Chondrocyte (in vitro differentiated cells): ENCODE measurements at places on chromosomes 12 and 14.

- DNase-seq, result no peak
Measured at GRCh38 chr12:124160097-124160756, 134.7 kb upstream of the RFLNA start.

- no peak for DNase-seq
Measured at GRCh38 chr14:70788898-70789297, 20.4 kb downstream of the MAP3K9 start.

DNA sequence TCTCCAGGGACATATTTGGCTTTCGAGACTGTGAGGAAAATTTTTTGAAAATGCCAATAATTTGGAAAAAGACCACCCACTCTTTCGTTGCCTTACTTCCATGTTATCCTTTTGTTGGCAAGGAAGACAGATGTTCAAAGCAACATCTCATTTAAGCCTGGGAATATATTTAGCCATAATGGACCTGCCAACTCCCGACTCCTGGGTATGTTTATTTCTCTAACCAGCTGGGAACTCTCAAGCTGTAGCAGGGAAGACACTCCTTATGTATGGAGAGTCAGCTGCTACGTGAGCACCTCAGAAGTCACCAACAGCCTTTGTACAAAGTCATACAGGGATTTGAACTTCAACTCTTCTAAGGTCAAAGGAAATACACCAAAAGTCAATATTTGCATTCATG lies 96.5 kb upstream of the DAAM1 start:
- DNase-seq, result no peak

DNA sequence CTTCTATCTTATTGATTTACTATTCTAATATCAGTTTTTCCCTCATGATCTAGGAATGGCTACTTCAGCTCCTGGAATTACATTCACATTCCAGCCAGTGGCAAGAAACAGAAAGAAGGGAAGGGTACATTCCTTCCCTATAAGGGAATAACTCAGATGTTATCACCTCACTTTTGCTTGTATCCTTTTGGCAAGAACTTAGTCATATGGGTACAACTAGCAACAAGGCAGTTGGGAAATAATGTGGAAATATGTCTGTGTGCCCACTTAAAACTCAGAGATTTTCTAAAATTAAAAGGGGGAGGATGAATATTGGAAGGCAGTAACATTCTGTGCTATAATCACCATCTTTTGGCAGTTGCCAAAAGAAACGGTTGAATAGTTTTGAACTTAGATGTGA lies 85.6 kb downstream of the MSRB3 start:
- DNase-seq, result no peak

DNA sequence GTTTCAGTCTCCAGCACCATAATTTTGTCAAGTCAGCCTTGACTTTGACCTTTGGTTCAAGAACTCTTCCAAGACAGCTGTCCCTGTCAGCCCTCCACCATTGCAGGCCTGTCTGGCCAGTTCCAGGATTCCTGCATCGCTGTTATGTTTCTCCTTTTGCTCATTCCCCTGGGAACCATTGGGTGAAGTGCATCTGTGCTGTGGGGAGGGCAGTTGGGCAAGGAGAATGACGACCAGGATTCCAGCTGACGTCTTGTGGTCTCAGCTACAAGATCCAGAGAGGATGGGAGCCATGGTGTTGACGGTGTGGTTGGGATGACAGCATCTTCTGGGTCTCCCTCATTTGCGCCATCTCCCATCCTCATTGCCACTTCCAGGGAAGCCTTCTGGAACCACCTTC lies 45.9 kb upstream of the SLC24A4 start:
- DNase-seq, result no peak

GRCh38 chr12:109609342-109609741 lies 35.7 kb downstream of the MVK start:
- no peak for DNase-seq

GRCh38 chr14:97029800-97030199 lies 232.6 kb downstream of the VRK1 start:
- no peak for DNase-seq

DNA sequence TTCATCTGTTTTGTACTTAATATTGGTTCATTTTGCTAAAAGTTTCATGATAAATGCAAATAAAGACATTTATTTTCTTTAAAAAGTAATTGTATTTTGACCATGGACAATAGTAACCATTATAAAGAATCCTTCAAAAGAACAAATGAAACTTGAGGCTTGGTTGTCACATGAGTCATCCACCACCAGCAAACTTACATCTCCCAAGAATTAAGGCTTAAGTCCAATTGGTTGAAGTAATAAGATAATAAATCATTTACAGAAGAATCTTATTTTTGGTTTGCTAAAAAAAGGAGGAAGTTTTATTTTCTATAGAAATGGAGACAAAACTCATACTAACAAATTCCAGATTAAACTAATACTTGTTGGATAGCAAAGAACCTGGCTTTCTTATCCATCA lies 84.8 kb upstream of the KITLG start:
- DNase-seq, result no peak

DNA sequence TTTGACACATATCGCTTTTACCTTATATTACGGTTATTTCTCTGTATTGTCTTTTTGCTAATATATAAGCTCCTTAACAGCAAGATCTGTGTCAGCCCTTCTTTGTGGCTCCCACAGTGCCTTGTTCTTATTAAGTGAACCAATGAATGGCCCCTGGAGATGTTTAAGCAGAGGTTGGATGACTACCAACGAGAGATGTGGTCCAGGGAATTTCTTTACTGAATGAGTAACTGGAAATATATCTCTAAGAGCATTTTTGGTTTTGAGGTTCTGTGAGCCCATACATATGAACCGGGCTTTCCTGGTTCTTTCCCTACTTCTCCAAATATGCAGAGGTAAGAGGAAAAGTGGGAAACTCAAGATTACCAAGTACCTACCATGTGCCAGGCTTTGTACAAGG lies 23.5 kb downstream of the CALCOCO1 start:
- no peak for DNase-seq

DNA sequence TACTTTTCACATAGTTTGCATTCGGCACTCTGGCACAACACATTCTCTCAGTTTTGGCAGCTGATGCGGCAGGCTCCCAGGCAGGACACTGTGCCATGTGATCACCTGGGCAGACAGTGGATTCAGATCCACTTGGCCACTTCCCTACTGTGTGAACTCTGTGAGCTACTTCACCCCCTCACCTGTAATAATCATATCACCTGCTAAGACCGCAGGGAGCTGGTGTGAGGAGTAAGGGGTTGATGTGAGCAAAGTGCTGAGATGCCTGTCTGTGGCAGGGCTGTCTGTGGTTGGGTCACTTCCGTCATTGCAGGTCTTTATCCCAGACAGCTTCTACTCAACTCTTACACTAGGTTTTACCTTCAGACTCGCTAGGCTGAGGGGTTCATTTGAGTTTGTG lies 50.4 kb upstream of the AMN start:
- no peak for DNase-seq

- DNase-seq, result no peak
Measured at GRCh38 chr14:69335371-69335771, 62.7 kb downstream of the ERH start.

- DNase-seq, result no peak
Measured at GRCh38 chr12:78430551-78430950, 434.0 kb upstream of the SYT1 start.

DNA sequence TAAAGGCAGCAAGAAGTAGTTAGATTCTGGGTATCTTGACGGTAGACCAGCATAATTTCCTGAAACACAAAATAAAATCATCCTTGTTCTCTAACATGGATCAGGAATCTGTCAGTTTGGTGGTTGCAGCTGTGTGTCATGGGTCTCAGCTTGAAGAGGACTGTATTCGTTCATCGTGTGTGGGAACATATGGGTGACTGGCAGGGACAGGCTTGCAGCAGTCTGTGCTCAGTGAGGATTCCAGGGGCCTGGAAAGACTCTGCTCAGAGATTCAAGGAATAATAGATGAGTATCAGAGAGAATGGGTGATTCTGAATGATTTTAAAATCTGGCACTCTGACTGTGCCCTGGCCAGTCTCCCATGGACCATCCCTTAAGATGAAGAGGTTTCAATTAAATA lies 421.6 kb downstream of the APAF1 start:
- DNase-seq, result no peak

GRCh38 chr12:52799505-52800211 lies 3.7 kb upstream of the KRT3 start:
- DNase-seq, result no peak

GRCh38 chr14:77230914-77231313 lies 40.1 kb downstream of the NGB start:
- no peak for DNase-seq

DNA sequence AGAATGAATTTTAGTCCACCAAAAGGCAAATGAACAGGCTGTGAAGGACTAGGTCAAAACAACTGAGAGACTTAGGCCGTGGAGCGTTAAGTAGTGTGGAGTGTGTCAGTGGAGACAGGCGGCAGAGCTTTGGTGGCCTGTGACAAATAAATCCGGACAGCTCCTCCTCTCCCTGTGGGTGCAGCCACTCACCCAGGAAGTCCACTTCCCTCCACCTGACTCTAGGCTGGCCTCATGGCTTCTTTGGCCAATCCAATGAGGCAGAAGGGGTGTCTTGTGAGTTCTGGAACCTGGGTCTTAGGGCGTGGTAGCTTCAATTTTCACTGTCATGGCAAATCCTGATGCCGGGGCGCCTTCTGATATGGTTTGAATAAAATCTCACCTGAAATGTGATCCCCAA lies 180.9 kb upstream of the C14orf180 start:
- no peak for DNase-seq

DNA sequence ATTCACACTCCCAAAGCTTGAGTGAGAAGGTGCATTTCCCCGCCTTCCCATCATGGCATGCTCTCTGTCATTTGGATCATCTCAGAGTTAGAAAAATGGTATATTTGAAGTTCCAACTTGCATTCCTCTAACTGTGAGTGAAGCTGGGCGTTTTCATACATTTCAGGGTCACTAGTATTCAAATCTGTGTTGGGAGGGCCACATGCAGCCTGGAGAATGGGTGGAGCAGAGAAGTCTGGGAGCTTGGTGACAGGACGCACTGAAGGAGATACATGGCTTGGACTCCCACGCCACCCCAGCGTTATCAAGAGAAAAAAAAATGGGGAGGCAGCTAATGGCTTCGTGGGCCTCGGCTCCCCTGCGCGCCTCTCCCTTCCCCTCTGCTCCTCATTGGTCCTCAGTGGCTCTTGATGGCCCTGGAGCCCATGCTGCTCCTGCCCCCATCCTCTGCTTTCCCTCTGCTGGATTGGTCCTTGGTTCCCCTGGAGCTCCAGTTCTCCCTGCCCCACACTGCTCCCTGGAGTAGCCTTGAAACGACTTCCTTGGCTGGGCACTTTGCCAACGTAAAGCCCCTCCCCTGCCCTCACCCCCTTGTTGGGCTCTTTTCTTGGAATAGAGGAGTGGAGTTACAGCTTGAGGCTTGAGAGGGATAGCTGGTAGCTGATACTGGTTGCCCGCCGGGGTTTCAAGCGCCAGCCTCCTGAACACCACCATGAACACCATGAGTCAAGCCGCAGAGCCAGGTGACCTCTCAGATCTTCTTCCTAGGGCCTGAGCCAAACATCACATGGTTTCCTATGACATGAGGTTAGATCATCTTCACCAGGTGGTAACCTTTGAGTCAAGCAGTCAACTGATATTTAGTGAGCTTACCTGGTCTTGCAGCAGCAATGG lies 139.6 kb downstream of the PRKCH start:
- DNase-seq, result no peak

DNA sequence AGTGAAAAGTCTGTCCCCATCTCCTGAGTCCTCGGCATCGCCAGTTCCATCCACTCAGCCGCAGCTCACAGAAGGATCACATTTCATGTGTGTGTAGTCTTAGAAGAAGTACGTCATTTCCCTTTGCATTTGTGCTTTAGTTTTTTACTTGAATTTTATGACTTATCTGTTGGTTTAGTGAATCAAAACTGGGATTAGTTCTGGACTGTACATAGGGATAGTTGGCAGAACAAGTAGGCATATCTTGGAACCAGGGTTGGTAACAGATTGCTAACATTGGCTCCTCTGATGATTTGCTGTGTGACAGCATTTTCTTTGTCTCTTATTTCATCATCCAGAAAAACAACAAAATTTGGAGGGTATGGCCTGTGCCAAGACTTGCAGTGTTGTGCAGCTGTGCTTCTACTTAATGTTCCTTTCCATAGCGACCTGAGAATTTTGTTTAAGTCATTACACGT lies 69.6 kb upstream of the AEBP2 start:
- no peak for DNase-seq

DNA sequence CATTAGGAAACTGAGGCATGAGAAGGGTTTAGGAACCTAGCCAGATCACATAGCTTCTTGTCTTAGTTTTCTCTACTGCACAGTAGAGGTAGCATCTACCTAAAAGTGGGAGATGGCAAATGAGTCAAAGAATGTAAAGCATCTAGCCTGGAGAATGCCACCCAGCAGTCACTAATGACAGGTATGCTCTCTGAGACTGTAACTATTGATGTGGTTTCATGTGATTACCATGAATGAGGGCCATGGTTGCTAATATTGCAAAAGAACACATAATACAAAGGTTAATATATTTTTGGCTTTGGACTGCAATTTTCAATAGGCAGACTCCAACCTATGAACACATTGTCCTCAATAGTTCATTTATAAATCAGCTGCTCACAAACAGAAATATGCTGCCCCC lies 389.9 kb downstream of the GRIN2B start:
- DNase-seq, result no peak

- DNase-seq, result no peak
Measured at GRCh38 chr14:32258336-32258993, 55.4 kb upstream of the RNU6-8 start.

GRCh38 chr12:116320791-116321217 lies 43.3 kb upstream of the MED13L start:
- DNase-seq, result no peak

DNA sequence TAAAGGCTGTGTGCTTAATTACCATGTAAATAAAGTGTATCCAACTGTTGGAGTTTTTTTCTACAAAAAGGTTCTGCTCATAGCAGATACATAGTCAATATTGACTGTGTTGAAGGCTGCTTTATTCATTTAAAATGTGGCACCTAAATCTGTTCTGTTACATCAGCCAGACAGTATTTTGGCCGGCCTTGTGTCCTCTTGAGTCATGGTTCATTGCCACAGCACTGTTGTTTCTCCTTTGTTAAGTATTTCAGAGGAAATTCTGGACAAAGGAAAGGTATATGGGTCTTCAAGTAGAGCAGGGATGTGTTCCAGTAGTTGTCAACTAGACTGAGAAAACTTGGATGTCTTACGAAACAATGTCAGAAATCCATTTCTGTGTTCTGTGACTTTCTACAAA lies 95.5 kb downstream of the SLC38A6 start:
- DNase-seq, result no peak

- no peak for DNase-seq
Measured at GRCh38 chr12:53160000-53160399, 20.5 kb upstream of the ZNF740 start.

- no peak for DNase-seq
Measured at GRCh38 chr14:72332871-72333270, 400.6 kb downstream of the RGS6 start.

DNA sequence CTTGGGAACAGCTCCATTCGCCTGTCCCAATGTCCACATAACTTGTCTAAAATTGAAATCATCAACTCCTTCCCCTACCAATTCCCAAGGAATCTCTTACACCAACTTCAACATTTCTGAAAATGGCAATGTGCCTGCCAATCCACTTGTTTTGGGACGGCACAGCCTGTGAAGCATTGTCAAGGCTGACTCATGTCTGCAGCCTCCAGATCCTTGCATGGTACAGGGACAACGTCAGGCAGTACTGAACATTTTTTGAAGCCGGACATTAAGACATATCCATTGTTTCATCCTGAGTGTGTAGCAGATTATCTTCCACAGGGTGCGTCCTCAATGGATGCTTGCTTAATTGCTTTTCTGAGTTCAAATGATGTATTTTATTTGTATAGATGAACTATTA lies 794.1 kb downstream of the BCL11B start:
- no peak for DNase-seq

- DNase-seq, result no peak
Measured at GRCh38 chr12:68958322-68958721, 25.4 kb upstream of the CPM start.

GRCh38 chr14:103547455-103547940 lies 15.0 kb downstream of the BAG5 start:
- DNase-seq, result no peak
